Sigmoid colon (tissue), 7 donors: ENCODE measurements at places on chromosomes 3 and 15.

DNA sequence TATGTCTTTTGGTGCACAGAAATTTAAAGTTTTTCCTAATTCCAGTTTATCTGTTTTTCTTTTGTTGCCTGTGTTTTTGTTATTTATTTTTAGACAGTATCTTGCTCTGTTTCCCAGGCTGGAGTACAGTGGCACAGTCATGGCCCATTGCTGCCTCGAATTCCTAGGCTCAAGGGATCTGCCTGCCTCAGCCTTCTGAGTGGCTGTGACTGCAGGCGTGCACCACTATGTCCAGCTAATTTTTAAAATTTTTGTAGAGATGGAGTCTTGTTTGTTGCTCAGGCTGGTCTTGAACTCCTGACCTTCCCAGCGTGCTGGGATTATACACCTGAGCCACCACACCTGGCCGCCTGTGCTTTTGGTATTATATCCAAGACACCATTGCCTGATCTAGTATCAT is 22.8 kb downstream of the KAT2B start:
- no peak for DNase-seq

DNA sequence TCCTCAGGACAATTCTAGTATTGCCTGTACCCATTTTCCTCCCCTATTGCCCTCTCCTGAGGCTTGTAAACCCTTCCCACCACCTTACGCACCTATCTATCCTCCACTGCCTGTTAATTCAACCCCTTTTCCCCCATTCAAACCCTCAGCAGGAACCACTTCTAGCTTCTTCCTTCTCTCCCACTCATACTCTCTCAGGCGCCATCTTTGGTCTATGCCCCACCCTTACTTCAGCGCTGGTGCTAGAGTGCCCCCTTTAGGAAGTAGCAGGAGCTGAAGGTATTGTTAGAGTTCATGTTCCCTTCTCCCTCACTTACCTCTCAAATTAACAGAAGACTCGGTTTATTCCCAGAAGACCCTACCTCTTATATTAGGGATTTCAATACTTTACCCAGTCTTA is 121.8 kb upstream of the NLGN1 start:
- DNase-seq = no peak

- no peak for DNase-seq
Measured at GRCh38 chr15:31004220-31004733, 12.8 kb upstream of the MTMR10 start.

DNA sequence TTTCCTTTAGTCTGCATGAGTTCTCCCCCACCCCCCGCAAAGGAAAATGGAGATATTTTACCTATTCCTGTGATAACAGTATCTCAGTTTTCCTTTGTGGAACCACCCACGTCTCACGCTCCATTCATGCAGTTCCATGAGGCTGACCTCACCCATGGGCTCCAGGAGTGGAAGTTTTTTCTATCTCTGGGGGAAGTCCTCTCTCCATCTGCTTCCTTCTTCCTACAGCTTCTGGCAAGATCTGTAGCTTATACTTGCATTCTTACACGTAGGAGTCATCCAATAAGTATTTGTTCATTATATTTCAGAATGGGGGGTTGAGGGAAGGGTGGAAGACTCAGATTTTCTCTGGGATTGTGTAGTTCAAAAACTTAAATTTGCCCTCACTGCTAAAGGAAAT is 5.8 kb upstream of the GLCE start:
- DNase-seq = no peak

DNA sequence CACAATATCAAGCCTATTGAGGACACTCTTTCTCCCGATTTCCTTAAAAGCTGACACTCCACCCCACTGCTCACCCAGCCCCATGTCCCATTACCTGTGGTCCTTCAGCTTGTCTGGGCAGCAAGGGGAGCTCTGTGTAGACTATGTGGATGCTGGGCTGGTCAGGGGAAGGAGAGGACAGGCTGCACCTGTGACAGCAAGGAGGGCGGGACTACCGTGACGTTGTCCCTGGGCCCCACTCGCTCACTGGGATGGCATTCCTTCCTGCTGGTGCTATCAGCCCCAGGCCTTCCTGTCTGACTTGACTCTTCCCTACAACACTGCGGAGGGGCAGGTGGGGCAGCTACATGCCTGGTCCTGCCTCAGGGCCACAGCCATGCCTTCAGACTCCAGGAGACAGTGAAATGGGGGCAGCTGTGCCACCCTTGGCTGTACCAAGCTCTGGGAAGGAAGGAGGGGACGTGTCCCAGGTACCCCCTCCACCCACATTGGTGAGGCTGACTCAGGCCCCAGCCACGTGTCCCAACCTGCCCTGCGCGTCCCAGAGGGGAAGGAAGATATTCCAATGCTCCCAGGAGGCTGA is at the start of gene TMEM40:
TSS of gene TMEM40 (minus strand) at position 163 of the 583 bp plus-strand sequence. CDS start 9,427 bp downstream, outside the sequence.
- no peak for DNase-seq

DNA sequence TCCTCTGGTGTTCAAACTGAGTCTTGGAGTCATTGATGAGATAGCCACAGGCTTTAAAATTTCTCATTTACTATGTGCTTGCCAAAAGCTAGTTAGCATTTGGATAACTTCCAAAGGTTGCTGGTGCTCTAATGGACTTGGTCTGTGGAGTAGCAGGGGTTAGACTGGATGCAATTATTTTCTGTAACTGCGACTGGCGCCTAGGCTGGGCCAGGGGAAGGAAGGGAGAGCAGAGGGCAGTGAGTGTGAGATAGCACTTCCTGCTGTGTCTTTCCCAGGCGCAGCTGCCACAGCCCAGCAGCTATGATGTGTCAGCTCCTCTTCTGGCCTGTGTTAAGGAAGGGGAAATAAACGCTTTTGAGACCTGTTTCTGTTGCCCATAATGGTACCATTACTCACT is 98.6 kb downstream of the MYRIP start:
- DNase-seq = no peak

- no peak for DNase-seq
Measured at GRCh38 chr3:11272906-11273574, 843 bp downstream of the ATG7 start.

GRCh38 chr3:52433996-52434479 is 10.9 kb downstream of the SEMA3G start:
- DNase-seq = peak; percentile 32

DNA sequence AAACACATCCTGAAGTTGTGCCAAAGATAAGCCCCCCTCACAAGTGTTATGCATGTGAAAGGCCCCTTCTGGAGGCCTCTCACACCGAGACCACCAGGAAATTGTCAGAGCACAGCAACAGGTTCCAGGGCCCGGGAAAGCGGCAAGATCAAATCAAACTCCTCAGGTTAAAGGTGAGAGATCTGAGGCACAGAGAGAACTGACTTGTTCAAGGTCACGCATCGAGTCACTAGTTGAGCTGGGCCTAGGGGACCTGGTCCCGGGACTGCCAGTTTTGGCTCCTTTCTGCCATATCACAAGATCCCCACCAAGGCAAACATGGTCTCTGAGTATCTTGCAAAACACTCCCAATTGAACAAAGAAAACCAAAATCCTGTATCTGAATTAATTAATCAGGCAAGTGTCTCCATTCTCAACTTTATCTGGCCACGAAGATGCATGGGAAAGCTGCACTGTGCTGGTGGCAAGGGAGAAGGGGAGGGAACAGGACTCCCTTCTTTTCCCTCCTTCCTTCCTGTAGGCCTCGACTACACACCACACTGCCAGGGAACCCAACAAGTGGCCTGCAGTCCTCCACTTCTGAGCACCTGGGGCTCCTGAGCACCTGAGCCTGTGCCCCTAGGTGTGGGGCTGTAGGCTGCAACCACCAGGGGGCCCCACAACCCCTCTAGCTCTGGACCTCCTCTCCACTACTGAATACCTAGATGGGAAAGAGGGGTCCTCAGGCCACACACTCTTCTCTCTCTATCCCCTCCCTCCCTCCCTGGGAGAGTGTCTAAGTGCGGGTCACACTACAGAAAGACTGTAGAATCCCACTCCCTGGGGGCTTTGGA is 37.3 kb downstream of the ANP32A start:
- DNase-seq = peak; percentile 63

GRCh38 chr15:79874242-79874641 is 22.6 kb downstream of the MTHFS start:
- DNase-seq = no peak
